ENCODE measurements at places on chromosomes 7 and 10. TPM values are rescaled to one million over a fixed set of nuclear protein-coding genes. Genes with fewer than 3 reads are reported as not detected.

Gene CAV2
- polyA plus RNA-seq, result 0.14 TPM

Gene CDH23
- 7.6 TPM for polyA plus RNA-seq

Gene TMEM229A
- polyA plus RNA-seq, result 3.3 TPM

Gene ASCC1
- 26.6 TPM for polyA plus RNA-seq

Gene YWHAG
- polyA plus RNA-seq, result 223 TPM

Gene CALML3
- polyA plus RNA-seq, result 0.17 TPM

Gene ODAD2
- not detected for polyA plus RNA-seq

Gene CRPPA
- polyA plus RNA-seq, result 7.4 TPM

Gene HOXA11
- not detected for polyA plus RNA-seq

Gene DPYSL4
- 2.8 TPM for polyA plus RNA-seq

Gene CACNB2
- 102 TPM for polyA plus RNA-seq

Gene LRRD1
- not detected for polyA plus RNA-seq

Gene CDC14C
- polyA plus RNA-seq, result not detected

Gene CHRM2
- 0.87 TPM for polyA plus RNA-seq

Gene CTTNBP2
- 142 TPM for polyA plus RNA-seq

Gene C10orf53
- polyA plus RNA-seq, result 5.7 TPM

Gene NUTM2E
- polyA plus RNA-seq, result not detected

Gene XRCC2
- polyA plus RNA-seq, result 0.75 TPM

Gene LRRN3
- 457 TPM for polyA plus RNA-seq

Gene CACNA2D1
- 3.9 TPM for polyA plus RNA-seq

Gene PRKAR2B
- 55.7 TPM for polyA plus RNA-seq

Gene DRGX
- polyA plus RNA-seq, result 0.25 TPM

Gene PTPRZ1
- 89.8 TPM for polyA plus RNA-seq

Gene GHITM
- polyA plus RNA-seq, result 378 TPM

Gene UCN3
- polyA plus RNA-seq, result not detected

Gene UPK3B
- polyA plus RNA-seq, result not detected

Gene DKK1
- not detected for polyA plus RNA-seq

Gene UFSP1
- polyA plus RNA-seq, result not detected

Gene ZSWIM8
- polyA plus RNA-seq, result 20.9 TPM

Gene NKX2-3
- not detected for polyA plus RNA-seq

Gene MRLN
- polyA plus RNA-seq, result 5.6 TPM

Gene IFRD1
- 28.8 TPM for polyA plus RNA-seq

Gene PDK4
- polyA plus RNA-seq, result 1.4 TPM

Gene ZNF804B
- 0.08 TPM for polyA plus RNA-seq

Gene SYCE1
- polyA plus RNA-seq, result 17.3 TPM

Gene PSPH
- 3.2 TPM for polyA plus RNA-seq

Gene SPDYE2B
- 0.35 TPM for polyA plus RNA-seq

Gene GRID1
- polyA plus RNA-seq, result 3.9 TPM

Gene PLA2G12B
- 0.28 TPM for polyA plus RNA-seq

Gene SCART1
- 0.67 TPM for polyA plus RNA-seq

Gene PNLIP
- not detected for polyA plus RNA-seq

Data from Purkinje cell (primary cell).